ENCODE measurements at places on chromosomes 3 and 15.

GRCh38 chr15:79170256-79170664 is 79.7 kb upstream of the RASGRF1 start:
- no peak for DNase-seq

DNA sequence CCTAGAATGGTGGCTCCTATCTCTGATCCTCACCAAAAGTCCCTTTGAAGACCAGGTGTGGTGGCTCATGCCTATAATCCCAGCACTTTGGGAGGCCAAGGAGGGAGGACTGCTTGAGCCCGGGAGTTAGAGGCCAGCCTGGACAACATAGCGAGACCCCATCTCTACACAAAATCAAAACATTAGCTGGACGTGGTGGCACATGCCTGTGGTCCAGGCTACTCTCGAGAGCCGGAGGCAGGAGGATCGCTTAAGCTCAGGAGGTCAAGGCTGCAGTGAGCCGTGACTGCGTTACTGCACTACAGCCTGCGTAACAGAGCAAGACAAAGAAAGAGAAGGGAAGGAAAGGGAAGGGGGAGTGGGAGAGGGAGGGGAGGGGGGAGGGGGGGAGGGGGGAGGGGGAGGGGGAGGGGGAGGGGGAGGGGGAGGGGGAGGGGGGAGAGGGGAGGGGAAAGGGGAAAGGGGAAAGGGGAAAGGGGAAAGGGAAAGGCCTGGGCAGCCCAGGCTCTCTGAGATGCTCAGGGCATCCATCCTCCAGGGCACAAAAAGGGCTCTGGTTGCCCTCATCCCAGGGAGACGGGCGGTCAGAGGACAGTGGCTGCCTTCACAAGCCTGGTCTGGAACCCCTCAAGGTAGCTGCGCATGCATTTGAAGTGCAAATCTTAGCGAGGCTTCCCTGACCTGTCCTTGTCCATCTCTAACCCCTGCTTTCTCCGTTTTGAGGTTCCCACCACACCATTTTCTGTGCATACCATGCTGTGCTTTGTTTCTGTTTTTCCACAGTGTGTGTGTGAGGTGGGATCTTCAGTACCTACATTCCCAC is 76.1 kb downstream of the LDHAL6B start:
- DNase-seq: no peak

DNA sequence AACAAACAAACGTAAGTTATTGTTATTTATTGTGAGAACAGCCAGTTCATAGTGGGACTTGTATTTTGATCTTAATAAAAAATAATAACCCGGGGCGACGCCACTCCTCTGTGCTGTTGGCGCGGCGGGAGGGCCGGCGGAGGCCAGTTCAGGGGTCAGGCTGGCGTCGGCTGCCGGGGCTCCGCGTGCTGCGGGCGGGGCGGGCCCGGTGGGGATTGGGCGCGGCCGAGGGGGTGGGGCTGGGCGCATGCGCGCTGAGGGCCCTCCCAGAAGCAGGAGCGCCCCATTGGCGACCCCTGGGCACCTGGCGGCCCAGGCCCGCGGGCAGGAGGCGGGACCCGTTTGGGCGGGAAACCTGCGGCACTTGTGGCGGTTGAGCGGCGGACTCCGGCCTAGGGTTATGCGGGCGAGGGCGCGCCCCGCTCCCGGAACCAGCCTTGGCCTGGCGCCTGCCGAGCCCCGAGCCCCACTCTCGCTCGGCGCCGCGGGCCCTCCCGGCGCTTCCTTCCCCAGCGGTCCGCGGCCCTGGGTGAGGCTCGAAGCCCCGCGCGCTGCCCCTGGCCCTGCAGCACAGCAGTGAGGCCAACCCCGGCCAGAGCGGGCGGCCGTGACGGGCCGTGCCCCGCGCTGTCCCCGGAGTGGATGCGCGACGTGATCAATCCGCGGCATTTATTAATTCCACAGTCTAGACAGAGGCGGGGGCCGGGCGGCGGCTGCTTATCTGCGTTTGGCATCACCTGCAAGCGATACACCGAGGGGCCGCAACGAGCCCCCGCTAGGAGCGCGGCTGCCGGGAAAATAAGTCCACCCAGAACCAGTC is 6.0 kb downstream of the ISL2 start:
- no peak for DNase-seq

DNA sequence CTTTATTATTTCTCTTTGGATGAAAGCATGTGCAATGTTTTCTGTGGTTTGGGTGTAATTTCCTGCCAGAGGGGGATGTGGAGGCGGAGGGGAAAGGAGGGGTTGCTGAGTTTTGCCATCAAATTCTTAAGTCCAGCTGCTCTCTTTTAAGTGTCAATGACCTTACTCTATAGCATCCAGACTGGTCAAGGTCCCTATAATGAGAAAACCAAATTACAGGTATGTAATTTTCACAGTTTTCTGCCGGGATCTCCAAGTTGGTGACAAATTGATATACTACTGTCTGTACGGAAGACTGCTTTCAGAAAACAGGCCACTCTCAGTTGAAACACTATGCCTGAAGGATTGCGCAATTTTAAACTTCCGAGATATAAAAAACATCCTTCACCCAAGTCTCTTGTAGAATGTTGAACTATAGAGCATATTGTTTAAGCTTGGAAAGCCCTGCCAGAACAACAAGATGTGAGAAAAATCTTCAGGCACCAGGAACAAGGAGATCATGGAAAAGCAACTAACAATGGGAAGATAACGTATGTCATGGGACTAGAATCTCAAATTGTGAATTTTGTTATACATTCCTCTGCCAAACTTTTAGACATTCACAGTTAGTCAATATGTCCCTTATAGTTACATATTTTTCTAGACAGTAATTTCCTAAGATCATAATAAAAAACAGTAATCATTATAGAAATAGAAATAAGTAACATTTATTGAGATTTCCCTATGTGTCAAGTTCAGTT is 300.7 kb upstream of the SATB1 start:
- no peak for DNase-seq

GRCh38 chr3:139538733-139539132 is 809 bp downstream of the RBP1 start:
- DNase-seq: peak; percentile 75

- DNase-seq: no peak
Observed at GRCh38 chr3:179083977-179084376, 12.4 kb upstream of the ZMAT3 start.

DNA sequence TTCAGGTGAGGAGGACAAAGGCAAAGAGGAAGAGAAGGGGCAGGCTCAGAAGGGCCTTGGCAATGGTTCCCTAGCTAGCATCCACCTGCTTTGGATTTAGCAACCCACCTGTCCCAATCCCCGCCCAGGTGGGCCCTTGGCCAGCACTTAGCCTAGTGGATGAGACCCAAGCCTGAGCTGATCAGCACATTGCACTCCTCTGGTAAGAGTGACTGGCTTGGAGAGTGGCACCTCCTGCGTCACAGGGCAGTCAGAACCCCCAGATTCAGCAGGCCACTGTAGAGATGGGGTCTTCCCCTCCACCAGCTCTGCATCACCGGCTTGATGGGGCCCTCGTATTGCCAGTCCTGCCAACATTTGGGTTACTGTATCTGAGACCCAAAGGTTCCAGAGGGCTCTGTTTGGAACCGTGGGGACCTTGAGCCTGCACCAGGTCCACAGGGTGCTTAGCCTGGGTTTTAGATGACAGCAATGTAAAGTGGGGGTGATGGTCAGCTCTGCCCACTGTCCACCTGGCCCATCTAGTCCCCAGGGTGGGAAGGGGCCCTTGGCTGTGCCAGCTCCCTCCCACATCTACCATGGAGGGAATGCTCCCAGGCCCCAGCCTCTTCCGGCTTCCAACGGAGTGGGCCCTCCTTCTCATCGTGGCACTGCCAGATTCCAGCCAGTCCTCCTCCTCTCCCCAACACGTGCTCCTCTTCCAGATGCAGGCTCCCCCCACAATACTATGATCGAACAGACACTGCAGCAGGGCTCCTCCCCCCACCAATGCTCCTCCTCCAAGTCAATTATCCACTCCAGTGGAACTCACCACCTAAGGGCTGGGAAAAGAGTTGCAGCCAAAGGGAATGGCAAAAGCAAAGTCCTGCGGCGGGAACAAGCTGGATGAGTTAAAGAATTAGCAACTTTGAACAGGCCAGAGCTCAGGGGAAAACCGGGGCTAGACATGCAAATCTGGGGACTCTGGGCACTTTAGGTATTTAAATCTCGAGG is 45.7 kb downstream of the LHFPL4 start:
- no peak for DNase-seq

DNA sequence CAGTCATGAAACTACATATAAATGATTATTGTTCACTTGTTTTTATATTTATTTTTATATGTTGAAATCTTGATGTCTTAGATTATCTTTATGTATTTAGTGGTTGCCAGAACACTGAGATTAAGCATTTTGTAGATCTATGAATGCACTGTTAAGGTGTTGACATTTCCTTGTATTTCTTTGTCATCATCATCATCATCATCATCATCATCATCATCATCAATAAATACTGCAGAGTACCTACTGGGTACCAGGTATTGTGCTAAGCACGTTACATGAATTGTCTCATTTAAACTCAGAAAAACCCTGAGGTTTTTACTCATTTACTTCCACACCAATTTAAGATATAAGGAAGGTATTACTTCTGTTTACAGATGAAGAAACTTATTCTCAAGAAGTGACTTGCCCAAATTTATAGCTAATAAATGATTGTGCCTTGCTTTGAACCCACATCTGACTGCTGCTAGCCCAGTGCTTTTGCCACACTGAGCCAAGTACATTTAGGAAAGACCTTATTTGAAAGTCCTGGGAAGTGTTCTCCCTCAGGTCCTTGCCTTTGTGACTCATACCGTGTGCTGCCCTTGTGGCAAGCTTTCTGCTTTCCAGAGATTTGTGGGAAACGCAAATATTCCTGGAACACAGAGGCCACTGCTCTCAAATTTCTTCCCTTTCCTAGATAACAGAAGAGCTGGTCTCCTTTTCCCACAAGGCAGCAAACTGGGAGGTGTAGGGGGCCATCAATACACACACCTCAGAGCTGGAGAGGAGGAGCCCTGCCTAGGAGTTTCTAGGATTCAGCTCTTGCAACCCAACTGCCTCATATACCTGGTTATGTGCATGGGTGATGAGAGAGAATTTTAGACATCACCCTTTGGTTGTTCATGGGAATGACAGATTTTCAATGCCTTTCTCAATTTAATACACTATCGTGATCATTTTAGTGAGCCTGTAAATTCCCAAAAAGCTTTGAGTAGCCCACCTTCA is 115.4 kb upstream of the C15orf61 start:
- DNase-seq: no peak

DNA sequence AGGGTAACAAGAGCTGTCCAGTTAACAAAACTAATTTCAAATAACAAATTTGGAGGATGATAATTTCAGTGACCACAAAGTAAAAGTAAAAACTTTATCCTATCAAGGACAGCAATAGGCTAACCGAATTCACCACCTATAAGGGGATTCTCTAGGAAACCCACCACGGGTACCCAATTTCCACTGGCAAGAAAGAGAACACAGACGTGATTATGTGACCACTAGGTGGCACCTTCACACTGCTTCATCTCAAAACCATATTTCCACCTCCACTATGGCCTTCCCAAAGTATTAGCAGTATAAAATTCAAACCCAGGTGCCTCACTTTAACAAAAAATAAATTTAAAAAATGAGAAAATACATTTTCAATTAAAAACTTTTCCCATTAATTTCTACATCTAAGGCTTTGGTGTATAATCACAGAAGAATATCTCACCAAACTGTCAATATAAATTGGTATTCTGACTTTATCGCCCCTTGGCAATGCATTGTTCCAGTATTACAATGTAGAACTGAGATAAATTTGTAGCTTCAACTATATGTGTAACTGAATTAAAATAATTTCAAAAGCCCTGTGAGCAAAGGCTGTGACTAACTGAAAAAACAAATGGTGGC is 96.5 kb downstream of the FSIP1 start:
- DNase-seq: no peak

DNA sequence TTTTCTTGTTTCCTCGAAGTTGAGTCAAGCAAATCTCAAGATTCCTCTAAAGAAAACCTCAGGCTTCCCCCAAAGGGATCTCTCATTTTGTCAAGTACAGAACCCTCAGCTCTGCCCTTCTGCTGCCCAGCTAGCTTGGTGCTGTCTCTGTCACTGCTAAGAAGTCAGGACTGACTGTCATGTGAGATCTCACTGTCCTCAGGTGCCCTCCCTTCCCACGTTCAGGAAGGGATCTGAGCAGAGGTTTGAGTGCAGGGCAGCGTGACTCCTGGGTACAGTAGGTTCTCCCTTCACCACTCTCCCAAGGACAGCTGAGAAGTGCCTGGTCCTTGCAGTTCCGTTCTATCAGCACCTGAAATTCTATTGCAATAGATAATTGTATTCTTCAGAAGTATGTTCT is 229.7 kb downstream of the SLCO3A1 start:
- DNase-seq: no peak

- DNase-seq: no peak
Observed at GRCh38 chr15:56017920-56018319, 24.5 kb upstream of the NEDD4 start.

DNA sequence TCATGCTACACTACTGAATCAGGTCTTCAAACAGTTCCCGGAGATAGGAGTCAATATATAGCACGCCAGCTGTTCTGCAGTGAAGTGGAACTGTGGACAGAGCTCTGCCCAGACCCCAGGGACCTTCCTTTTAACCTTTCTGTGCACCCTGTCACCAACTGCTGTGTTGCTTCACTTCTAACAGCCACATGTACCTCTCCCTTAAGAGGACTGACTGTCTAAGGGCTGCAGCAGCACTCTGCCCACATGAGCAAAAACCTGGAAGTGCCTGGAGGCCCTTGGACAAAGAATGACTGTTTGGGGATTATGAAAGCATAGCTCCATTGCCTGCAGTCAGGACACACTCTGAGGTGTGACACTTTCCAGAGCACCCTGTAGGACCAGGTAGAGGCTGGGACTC is 88.3 kb upstream of the CTNNB1 start:
- no peak for DNase-seq

GRCh38 chr3:127710155-127710941 is 37.6 kb downstream of the ABTB1 start:
- no peak for DNase-seq

GRCh38 chr3:188266562-188267274 is 112.8 kb downstream of the LPP start:
- DNase-seq: no peak

GRCh38 chr15:81097116-81097889 is 36.8 kb upstream of the CFAP161 start:
- no peak for DNase-seq

DNA sequence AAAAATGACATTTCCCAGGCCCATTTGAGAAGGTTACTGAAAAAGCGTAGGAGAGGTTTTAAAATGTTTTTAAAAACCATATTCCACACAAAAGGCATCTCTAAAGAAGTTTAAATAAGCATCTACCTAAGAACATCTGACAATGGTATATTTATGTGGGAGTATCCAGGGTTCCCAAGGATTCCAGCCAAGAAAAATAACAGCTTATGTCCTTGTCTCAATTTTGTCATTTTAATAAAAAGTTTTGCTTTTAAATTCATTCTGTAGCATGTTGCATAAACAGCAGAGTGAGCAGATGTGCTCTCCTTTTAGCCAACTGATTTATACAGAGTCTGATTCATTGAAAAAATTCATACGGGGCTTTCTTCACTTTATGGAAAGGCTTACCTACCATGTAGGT is 129.9 kb downstream of the LRRC3B start:
- DNase-seq: no peak

- DNase-seq: peak; percentile 96
Observed at GRCh38 chr3:9946112-9947024, 5.8 kb downstream of the PRRT3 start.

- no peak for DNase-seq
Observed at GRCh38 chr3:190968616-190969015, 106.1 kb upstream of the GMNC start.

All from Right ventricle myocardium inferior (tissue), 1 donor.